ENCODE measurements at places on chromosomes 5 and 9.

DNA sequence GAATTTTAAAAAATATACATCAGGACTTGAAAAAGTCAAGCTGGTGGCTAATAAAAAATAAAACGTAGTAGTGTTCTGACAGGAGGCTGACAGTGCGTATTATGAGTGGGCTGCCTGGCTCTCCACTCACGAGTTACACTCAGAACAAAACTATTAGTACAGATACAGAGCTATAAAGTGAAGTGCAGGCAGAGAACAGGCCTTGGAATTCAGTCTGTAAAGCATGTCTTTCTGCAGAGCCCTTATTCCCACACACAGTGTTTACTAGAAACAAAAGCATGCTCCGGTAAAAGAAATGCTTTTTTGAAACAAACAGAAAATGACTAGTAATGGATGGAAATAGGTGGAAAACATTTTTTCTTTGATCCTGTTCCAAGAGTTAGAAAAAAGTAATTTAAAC is 334.7 kb downstream of the DIRAS2 start:
- DNase-seq, result no peak

DNA sequence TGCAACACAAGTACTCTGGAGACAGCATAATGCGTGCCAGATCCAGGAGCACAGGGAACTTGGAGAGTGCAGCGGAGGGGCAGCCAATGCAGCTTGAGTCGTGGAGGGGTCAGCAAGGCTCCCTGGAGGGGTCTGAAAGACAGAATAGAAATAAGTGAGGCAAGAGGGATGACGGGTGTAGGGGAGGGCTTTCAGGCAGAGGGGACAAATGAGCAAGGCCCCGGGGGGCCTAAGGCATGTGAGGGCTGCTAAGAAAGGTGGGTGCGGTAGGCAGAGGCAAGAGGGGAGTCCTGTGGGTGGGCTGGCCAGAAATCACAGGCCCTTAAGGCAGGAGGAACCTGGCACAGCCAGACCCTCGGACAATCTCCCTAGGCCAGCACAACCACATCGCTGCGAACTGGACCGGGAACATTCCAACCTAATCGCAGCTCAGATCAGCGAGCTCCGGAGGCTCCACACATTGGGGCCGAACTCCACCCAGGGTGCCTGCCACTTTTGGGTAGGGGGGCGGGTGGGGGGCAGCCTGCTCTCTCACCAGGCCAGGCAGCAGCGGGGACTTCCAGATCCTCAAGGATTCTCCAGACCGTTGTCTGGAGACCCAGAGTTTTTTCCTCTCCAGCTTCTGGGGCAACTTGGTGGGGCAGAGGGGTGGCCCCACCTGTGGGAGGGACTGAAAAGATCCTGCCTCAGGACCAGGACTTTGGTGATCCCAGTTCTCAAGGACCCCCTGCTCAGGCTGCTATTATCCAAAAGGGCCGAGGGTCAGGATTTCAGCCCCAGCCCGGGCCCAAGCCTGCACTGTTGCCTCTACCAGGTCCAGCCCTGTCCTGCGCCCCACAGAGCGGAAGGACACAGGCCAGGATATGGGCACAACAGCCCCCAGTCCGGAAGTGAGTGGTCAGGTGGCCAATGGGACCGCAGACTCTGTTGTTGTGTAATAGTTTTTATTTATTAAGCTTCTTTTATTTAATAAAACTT is 22.7 kb upstream of the CYSTM1 start:
- no peak for DNase-seq

GRCh38 chr9:12818431-12819000 is 43.7 kb downstream of the LURAP1L start:
- DNase-seq, result no peak

DNA sequence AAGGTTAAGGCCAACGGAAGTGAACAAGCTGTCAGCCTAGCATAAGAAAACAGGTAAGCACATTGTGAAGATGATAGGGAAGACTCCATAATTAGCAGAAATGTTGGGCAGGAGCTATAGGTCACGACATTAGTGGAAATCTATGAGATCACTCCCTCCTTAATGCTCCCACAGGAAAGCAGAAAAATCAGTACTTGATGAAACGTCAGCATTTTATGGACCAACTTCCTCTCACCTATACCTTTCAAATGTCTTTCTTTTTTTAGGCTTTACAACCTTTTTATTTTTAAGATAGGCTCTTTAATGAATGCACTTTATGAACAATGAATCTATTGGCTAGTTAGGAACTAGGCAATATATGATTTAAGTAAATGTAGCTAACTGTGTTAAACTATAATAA is 29.4 kb upstream of the HCN1 start:
- DNase-seq, result no peak

- no peak for DNase-seq
Measured at GRCh38 chr9:70948744-70949143, 172.7 kb downstream of the TRPM3 start.

- DNase-seq, result no peak
Measured at GRCh38 chr5:36908544-36909260, 32.1 kb downstream of the NIPBL start.

GRCh38 chr5:180628211-180628610 is 21.2 kb downstream of the FLT4 start:
- no peak for DNase-seq

DNA sequence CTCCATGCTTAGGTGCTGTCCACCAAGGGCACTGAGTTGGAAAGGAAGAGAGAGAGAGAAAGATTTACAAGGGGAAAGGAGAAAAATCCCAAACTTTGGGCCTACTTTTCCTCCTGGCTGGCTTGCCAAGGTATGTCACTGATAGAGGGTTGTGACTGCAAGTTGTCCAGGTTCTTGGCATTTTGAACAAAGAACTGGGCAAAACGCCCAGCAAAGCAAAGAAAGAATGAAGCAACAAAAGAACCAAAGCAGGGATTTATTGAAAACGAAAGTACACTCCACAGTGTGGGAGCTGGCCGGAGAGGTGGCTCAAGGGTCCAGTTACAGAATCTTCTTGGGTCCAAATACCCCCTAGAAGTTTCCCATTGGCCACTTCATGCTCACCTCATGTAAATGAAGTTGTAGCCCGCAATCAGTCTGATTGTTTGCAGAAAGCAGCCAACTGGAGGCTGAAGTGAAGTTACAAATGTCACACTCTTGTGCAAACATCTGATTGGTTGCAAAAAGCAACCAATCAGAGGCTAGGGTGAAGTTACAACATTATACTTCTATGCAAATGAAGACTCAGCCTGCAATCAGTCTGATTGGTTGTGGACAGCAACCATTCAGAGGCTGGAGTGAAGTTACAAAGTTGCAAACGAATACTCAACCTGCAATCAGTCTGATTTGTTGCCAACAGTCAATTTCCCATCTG is 263.5 kb downstream of the YTHDC2 start:
- no peak for DNase-seq

DNA sequence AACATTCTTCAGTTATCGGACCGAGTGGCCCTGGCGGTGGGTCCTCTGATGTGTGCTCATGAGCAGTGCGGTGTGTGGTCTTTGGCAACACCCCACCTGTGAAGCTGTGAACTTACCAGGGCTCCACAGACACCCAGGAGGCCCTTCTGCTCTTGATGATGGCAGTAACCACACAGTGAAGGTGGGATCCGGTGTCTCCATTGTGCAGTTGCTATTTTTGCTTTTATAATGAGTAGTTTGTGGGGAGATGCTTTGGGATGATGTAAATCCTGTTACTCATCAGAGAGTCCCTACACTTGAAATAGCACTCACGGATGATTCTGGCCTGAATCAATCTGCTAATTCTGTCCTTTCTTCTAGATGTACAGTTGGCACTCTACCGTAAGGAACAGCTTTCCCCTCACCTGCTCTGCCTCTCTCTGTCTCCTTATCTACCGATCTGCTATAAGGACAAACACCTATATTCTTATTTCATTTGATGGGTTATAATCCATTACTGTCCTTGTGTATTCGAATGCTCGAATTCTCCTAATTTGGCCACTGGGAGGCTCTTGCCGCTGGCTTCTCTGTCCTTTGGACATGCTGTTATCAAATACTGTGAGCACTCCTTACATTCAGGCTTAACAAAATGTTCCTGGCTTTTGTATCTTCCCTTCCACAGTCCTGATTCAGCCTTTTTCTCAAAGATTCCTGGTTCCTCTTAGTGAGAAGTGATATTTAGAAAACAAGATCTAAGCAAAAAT is 20.2 kb downstream of the ATPSCKMT start:
- no peak for DNase-seq

- DNase-seq, result no peak
Measured at GRCh38 chr5:10994091-10994986, 233.3 kb upstream of the DAP start.

- no peak for DNase-seq
Measured at GRCh38 chr5:157874861-157875260, 15.9 kb upstream of the CLINT1 start.
